ENCODE measurements at places on chromosomes 13 and 19. TPM values are rescaled to one million over a fixed set of nuclear protein-coding genes. Genes with fewer than 3 reads are reported as not detected.

Gene ZNF285
- total RNA-seq: 5.8 TPM

Gene PRTN3
- not detected for total RNA-seq

Gene HSD17B14
- total RNA-seq: 1.5 TPM

Gene ZNF490
- 13.1 TPM for total RNA-seq

Gene C19orf67
- total RNA-seq: not detected

GRCh38 chr19:48203222-48203793 is 32.8 kb downstream of the ZSWIM9 start:
- DNase-seq: no peak

- no peak for DNase-seq
Observed at GRCh38 chr19:56124578-56124977, 3.5 kb upstream of the ZNF787 start.

DNA sequence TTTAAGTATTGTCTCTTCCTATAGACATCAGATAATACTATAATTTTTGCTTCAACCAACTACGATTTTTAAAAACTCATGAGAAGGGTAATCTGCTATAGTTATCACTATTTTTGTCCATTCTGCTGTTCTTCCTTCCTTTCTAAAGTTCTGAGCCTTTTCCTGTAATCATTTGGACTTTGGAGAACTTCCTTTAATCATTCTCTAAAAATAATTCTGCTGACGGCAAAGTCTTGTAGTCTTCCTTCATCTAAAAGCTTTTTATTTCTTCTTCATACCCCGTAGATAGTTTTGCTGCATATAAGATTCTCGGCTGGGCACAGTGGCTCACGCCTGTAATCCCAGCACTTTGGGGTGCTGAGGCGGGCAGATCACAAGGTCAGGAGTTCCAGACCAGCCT is 5.1 kb upstream of the FCGBP start:
- no peak for DNase-seq

DNA sequence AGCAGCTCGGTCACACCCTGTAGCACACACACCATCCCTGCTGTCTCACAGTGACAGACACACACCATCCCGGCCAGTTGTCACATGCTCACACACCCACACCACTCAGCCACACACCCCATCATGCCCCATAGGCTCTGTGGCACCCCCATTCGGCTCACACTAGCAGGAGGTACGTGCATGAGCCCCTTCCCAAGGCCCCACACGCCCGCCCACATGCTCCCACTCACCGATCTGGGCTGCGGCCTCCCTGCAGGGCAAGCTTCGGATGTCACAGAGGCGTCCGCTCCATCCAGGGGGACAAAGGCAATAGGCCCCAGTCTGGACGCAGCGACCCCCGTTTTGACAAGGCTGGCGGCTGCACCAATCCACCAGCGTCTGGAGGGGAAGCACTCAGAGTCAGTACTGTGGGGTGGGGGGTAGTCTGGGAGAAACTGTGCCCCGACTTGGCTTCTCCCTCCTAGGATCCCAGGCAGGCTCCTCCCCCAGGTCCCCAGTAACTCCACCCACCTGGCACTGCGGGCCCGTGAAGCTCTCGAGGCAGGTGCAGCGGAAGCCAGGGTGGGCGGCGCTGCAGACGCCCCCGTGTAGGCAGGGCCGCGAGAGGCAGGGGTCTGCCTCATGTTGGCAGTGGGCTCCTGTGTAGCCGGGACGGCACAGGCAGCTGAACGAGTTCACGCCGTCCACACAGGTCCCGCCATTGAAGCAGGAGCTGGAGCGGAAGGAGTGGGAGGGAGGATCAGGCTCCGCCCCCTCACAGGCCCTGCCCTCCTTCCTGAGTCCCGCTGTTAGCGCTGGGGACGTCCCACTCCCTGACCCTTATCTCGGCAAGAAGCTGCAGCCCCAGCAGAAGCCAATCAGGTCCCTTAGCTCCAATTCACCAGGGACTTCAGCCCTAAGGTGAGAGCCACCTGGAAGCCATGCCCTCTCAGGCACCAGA is 20.1 kb downstream of the NOTCH3 start:
- no peak for DNase-seq

DNA sequence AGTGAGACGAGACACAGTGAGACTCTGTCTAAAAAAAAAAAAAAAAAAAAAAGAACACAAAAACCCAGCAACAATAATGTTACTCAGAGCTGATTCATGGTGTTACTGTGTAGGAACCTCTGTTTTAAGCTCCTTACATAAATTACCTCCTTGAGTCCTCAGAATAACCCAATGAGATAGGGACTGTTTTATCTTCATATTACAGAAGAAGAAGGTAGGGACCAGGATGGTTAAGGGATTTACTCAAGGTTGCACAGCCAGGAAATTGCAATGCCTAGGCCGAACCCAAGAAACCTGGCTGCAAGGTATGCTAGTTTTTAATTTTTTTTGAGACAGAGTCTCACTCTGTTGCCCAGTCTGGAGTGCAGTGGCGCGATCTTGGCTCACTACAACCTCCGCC is 1.5 kb upstream of the DAND5 start:
- no peak for DNase-seq

GRCh38 chr13:101382086-101382485 is 34.2 kb downstream of the NALCN start:
- DNase-seq: peak; percentile 45

DNA sequence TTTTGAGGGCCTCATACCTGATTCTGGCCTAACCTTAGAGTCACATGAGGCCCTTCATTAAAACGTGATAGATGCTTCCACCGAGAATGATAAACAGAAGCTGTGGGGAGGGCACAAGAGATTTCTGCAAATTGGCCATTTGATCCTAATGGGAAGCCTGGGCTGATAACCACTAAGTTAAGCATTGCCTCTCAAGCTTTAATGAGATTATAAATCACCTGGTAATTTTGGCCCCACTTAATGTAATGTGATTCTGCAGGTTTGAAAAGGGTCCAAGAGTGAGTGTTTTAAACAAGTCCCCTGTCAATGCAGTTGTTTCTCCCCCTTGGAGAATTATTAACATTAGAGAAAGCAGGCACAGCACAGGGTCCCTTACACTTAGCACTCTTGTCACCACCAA is 42.0 kb downstream of the ZNF486 start:
- DNase-seq: no peak

DNA sequence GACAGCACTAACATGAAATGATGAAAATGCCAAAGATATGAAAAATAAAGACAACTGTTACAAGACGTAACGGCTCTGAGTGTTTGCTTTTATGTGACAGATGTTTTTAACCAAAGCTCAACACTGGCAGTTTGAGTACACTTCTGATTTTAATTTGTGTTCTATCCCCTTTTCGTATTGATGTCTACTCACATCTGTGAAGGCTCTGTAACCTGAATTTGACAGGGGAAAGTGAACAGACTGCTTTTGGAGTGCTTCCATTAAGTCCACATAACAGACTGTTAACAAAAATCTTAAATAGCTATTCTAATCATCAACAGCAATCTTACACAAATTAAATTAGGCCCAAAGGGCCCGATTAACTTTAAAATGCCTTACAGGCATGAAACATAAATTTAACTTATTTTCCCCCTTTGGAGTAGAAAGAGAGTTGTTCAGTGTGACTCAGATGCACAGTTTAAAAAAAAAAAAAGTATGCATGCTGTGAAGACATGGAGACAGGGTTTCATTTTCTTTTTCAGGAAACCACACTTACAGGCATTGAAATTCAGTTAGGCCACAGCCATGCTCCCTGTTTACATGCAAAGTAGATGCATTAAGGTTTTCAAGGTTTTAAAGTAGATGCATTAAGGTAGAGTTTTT is 16.3 kb upstream of the RNASEH2B start:
- no peak for DNase-seq

- peak; percentile 89 for DNase-seq
Observed at GRCh38 chr13:19957320-19958154, 990 bp upstream of the ZMYM2 start.

- DNase-seq: peak; percentile 57
Observed at GRCh38 chr13:110304256-110304655, 2.7 kb downstream of the COL4A1 start.

- DNase-seq: peak; percentile 66
Observed at GRCh38 chr13:113820813-113821651, 42.8 kb downstream of the GAS6 start.

DNA sequence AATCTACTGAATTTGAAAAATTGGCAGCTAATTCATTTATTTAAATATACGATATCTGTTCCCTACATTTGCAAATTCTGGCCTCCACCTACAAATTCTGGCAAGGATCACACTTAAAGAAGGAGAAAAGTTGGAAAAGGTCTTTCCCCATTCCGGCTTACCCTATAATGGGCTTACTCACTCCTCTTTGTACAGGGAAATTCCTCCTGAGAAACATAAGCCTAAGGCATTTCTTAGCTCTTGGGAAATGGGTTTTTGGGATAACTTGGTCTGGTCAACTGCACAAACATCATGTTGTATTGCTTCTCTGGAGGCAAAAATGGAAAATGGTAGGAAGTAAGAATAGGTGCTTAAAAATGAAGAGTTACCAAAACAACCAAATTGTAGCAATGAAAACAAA is 25.5 kb downstream of the KCTD12 start:
- DNase-seq: no peak

Data from dermis blood vessel endothelial cell (primary cell).